ENCODE measurements at places on chromosomes 6 and 20.

DNA sequence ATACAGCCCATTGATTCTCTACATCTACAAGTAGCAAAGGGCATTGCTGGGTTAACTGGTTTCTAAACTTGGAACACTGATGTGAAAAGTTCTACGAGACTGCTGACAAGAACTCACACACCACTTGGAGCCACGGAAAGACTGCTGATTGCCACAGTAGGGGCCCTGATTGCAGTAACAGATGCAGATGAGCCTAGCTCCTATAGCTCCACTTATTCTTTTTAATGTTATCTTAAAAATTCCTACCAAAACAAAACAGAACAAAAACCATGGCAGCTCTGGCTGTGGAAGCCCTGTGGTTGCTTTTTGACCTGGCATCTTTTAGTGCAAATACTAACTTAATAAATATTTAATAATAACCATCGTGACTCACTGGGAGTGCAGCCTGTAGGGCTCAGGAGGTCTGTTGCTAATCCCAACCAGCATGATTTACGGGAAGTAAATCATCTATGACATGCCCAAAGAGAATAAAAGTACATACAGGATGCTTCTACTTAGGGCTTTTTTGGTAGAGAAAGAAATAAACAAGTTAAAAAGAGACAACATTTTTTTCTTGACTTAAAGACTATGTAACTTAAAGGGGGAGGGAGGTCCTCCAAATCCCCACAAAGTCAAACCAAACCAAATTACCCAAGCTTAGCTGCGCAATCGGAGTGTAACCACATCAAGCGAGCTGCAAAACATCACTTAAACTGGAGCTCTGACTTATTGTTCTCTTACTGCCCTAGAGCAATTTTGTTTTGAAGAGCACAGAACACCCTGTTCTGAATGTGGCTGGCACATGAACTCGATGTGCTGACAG, 87.2 kb downstream of the FKBP5 start:
- H3K4me1 ChIP-seq: peaks cover 58% of the 10 kb centered on the region
- H3K36me3 ChIP-seq: peaks cover 19% of the 10 kb centered on the region
- ATAC-seq: peak; percentile 73
- H3K4me3 ChIP-seq: peak overlapping the region; percentile 72
- peak overlapping the region; percentile 78 for H3K27ac ChIP-seq

- H3K4me3 ChIP-seq: no peak overlapping the region
- H3K4me1 ChIP-seq: peaks cover 18% of the 10 kb centered on the region
- H3K27me3 ChIP-seq: no peaks in the 10 kb centered on the region
- no peak for ATAC-seq
- H3K36me3 ChIP-seq: peaks cover 5% of the 10 kb centered on the region
- H3K27ac ChIP-seq: no peak overlapping the region
These were observed 93.6 kb upstream of the TAB2 start for GRCh38 chr6:149223904-149224351.

DNA sequence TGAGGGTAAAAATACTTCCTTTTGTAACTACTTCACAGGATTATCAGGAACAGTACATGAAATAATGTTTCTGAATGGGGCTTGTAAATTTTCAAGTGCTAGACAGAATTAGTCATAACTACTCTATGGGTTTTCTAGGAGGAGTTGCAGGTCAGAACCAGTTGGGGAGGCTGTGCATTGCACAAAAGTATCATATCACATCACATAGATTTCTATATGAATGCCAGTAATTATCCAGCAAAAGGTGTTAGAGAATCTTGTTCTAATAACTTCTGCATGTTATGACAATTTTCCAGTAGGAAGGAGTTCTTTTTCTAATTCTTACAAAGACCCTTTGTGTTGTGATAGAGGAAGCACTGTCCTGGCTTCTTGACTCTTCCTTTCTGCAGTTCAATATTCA, 551.6 kb downstream of the COL12A1 start:
- no peaks in the 10 kb centered on the region for H3K27me3 ChIP-seq
- ATAC-seq: no peak
- no peak overlapping the region for H3K27ac ChIP-seq
- no peaks in the 10 kb centered on the region for H3K36me3 ChIP-seq
- H3K4me1 ChIP-seq: no peaks in the 10 kb centered on the region

GRCh38 chr6:35754452-35755277, 17.8 kb downstream of the ARMC12 start:
- peak overlapping the region; percentile 43 for H3K27ac ChIP-seq
- no peaks in the 10 kb centered on the region for H3K36me3 ChIP-seq
- peaks cover 6% of the 10 kb centered on the region for H3K4me1 ChIP-seq
- ATAC-seq: no peak

DNA sequence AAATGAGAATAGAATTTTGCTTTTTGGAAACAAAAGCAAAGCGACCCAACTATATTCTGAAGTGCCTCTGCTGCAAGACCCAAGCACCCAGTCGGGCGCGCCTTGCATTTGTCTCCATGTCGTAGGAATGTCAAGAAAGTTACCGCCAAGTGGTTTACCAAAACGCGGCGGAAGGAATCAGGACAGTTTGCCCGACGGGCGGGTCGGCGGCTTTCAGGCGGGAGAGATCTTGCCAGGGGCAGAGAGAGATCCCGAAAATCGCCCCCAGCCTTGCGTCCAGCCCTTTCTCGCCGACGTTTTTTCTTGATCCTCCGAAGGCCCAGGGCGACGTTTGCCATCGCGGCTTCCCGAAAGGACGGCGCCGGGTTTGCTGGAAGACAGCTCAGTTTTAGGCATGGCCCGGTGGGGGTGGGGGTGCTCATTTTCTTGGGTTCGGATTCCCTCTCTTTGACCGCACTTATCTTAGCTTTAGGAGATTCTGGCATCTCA, 4.0 kb upstream of the LIN28B start:
- H3K36me3 ChIP-seq: peaks cover 13% of the 10 kb centered on the region
- peaks cover 59% of the 10 kb centered on the region for H3K27me3 ChIP-seq
- no peak for ATAC-seq
- no peak overlapping the region for H3K4me3 ChIP-seq

DNA sequence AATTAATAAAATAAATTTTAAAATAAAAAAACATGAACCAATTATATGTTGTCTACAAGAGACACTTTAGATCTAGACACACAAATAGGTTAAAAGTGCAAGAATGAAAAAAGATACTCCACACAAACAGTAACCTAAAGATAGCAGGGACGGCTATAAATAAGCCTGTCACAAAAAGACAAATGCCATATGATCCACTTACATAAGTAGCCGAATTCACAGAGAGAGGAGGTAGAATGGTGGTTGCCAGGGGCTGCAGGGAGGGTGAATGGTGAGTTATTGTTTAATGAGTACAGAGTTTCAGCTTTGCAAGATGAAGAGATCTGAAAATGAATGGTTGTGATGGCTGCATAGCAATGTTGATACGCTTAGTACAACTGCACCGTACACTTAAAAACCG, 32.7 kb downstream of the KATNA1 start:
- H3K27me3 ChIP-seq: no peaks in the 10 kb centered on the region
- H3K4me3 ChIP-seq: no peak overlapping the region
- H3K4me1 ChIP-seq: peaks cover 9% of the 10 kb centered on the region
- H3K36me3 ChIP-seq: peaks cover 80% of the 10 kb centered on the region
- no peak for ATAC-seq
- H3K27ac ChIP-seq: no peak overlapping the region
